ENCODE measurements at places on chromosomes 6 and 20.

DNA sequence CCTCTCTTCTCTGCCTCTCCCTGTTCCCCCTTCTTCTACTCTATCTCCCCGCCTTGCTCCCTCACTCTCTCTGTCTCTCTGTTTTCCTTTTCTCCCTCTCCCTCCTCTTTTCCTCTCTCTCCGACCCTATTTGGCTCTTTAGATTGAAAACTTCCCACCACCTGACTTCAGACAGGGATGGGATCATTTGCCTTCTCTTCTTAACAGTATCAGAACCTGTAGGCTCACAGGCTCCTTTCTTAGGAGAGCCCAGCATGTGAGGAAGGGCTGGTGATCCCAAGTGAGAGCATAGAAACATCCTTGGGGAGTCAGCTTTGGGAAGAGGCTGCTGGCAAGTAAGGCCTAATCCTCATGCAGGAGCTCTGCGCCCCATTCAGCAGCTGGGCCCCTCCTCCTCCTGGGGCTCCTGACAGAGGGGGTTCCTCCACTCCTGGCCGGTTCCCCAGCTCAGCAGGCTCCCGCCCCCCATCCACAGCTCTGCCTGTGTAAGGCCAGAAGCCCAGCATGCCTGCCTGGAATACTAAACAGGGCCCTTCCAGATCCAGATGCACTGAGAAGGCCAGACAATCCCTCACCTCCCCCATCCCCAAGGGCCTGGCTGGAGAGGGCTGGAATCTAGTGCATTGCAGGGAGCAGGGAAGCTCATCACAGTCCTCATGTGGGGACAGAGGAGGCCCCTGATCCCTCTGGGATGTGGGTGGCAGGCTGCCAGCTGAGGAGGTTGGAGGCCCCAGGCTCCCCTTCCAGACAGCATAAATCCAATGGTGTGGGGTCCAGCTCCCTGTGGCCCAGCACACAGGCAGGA is 93.4 kb downstream of the PTPRT start:
- DNase-seq: no peak

DNA sequence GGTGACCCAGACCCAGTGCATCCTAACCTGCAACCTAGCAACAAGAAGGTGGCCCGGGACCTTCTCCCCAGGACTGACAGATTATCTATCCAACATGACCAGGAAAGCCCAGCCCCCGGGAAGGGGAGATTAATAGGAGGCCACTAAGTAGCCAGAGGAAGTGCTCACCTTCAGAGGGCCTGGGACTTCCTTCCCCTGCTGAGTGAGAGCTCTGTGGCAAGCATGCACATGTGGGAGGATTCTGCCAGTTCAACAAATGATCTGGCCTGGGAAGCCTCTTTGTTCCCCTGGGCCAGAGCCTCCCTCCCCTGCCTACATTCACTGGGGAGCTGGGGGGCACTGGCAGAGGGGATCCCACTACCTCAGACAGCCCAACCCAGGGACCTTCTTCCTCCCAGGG is 39.6 kb downstream of the SHLD1 start:
- DNase-seq: no peak

DNA sequence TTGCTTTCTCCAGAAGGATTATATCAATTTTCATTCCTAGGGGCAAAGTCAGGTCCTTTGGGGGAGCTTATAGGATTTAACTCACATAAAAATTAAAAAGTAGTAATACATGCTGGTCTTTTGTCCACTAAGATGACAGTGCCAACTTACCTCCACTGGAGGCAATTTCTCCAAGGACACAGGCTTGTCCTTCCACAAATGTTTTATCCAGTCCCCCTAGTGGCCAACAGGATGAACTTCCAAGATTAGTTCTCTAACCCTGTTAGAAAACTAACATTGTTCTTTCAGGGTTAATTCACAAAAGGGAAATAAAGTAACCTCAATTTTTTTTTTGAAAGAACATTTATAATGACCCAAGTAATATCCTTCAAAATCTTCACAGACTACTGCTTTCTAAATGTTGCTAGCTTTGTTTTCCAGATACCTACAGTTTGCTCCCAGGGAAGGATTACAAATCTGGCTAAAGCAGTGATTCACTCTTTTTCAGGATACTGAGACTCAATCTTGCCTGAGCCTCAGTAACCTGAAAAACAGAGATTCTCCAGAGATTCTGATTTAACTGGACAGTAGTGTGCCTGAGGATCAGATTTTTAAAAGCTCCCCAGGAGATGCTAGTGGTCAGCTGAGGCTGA is 31.7 kb upstream of the UBR2 start:
- DNase-seq: no peak

DNA sequence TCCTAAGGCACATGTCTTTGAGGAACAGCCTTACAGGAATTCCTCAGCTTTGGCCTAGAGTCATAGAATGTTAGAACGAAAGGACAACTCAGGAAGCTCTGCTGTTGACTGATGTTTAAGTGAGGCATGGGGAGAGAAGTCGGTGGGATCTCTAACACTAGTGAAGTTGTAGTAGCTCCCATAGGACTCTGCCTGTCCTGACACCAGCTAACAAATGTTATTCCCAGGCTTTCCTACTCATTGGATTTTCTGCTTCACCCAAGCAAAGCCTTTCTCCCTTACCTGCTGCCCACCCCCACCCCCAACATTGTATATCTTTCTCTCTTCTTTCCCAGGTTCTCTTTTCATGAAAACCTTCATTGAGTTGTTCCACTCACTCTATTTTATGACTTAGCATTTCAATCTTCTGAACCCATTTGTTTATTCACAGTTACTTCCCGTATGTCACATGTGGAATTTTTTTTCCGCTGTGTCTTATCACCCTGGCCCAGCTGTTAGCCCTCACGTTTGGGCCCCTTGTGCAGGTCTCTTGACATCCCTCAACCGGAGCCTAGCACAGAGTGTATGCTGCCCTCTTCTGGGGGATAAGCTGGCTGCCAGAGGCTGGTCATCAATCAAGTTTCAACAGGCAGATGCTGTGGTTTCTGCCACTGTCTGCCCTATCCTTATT is 39.2 kb upstream of the RNF8 start:
- DNase-seq: no peak

DNA sequence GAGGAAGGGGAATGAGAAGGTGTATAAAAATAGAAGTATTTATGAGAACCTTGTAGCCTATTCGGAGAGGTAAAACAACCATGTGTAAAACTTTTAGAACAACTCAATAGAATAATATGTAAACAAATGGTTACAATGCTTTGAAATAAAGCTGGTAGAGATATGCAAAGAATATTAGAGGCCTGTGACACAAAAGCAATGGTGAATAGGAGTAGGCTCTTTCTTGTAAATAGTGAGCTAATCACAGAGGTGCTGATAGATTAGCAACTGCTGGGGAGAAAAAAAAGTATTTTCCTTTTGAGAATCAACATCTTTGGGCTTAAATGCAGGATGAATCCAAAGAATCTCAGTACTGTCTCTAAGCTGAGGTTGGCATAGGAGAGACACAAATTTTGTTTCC is 7.0 kb downstream of the TMEM200A start:
- DNase-seq: no peak

- DNase-seq: no peak
These were observed 668.2 kb downstream of the DOK5 start for GRCh38 chr20:55143601-55144000.

DNA sequence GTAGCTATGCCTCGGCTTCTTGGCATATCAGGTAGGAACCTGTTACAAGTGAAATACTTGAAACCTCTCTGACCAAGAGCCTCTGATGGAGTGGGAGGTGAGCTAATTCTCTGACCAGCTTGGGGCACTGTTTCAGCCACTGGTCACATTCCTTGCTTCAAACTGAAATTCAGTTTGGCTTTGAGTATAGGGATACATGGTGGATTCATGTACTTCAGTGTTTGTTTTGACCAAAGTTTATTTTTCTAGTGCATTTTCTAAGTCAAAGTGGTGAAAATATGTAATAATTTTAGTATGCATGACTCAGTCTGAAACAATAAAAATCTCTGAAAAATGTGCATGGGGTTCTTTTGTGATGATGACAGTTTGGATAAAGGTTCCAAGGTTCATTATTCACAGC is 18.6 kb downstream of the TTPAL start:
- no peak for DNase-seq

DNA sequence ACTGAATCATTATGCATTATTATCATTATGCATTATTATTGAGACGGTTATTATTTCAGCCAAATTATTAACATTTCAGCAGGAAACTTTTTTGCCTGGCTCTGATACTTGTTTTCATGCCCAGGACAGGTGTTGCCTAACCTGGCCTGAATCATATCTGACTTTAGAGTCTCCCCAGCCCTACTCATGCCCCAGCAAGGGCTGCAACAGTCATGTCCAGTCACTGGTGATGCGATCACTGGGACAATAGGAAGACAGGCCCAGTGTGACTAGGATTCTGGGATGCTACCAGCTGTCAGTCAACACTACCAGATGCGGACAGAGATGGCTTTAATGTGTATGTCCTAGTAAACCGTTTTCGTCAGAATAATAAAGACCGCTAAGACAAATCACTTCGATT is 285.0 kb downstream of the KHDC1L start:
- DNase-seq: no peak

DNA sequence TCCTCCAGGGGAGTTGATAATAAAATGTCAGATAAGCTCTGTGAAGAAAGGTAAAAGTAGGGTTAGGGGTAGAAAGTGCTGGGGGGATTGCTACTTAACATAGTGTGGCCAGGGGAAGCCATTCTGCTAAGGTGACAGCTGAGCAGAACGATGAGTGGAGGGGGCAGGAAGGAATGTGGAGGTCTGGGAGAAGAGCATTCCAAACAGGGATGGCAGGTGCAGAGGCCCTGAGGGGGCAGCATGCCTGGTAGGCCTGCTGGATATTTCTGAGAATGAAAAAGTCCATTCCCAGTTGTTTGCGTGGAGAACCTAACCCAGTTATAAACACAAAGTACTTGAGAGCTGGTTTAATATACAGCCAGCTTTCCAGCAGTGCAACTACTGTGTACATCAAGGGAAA is 9.3 kb downstream of the GFRA4 start:
- DNase-seq: no peak

DNA sequence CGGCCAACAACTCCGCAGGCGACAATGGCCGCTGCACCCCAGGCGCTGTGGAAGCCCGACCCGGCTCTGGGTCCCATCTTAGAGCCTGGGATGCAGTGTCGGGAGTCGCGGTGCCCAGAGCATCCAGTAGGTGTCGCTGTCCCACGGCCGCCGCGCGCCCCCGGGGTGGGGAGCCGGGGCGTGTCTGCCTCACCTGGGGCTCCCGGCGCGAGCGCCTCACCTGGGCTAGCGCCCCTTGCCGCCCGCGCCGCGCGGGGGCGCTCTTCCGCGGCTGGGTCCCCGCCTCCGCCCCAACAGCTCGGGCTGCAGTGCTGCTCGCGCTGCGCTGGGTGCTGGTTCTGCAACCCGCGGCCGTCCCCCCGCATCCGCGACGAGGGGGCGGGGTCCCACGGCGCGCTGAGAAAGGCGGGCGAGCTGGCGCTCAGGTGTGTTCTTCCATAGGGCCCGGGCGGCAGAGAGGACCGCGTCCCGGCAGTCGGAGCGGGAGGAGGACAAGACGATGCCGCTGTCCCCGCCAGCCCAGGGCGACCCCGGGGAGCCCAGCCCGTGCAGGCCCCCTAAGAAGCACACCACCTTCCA is at the start of gene CRYBG1:
TSS of gene CRYBG1 (plus strand) at position 308 of the 579 bp plus-strand sequence. CDS start at position 500, 192 bp downstream.
- peak; percentile 57 for DNase-seq

DNA sequence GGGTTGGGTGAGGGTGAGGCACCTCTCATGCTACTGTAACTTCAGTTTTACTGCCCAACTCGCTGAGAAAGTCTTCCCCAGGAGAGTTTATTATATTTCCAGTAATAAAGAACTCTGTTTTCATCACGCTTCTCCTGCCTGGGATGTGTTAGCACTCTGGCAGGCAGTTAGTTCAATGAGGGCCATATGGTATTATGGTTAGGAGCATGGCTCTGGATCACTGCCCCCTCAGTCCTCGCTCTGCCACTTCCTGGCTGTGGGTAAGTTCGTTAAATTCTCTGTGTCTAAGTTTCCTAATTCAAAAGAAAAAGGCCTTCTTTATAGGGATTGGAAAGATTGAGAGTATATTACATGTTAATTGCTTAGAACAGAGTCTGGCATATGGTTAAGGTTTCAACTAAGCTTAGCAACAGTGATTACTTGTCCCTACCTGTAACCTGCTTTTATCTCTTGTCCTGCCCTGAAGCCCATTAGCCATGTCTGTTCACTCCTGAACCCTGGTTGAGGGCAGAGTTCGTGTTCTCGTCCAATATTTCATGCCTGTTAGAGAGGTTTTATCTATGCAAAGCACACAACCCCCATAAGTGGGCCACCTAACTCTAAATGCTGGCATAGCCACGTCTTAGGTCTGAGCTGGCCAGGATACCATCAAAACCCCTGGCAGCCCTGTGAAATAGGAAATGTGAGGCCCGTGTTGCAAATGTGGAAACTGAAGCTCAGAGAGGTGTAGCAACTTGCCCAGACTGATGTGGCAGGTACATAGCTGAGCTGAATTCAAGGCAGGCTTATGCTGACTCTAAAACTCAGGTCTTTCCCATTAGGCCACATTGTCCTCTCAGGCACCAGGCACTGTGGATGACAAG is 342.5 kb upstream of the JARID2 start:
- no peak for DNase-seq

DNA sequence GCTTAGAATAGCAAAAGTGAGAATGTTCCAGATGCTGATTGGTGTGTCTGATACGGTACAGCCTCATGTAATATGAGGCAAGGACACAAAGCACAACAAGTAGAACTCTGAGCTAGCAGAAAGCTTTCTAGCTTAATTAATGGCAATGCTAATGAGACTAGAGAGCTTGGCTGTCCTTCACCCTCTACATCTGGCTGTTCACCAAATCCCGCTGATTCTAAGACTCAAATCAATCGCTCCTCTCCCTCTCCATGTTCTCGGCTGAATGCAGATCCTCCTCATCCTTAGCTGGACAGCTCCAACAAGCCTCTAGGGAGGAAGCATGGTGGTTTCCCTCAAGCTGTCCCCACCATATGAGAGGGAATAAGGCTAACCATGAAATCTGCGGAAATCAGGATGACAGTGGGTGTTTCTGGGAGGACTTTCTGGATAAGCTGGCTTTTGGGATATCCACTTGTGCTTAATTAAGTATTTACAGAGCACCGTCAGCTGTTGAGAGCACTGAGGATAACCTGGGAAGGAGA is 128.9 kb downstream of the FOXC1 start:
- no peak for DNase-seq
